ENCODE measurements at places on chromosomes 3 and 15.

GRCh38 chr15:78420220-78420619, 17.8 kb upstream of the IREB2 start:
- no peak overlapping the region for H3K4me3 ChIP-seq
- H3K4me1 ChIP-seq: peaks cover 7% of the 10 kb centered on the region
- no peak overlapping the region for H3K27ac ChIP-seq
- no peaks in the 10 kb centered on the region for H3K36me3 ChIP-seq

GRCh38 chr15:101349047-101349951, 54.3 kb upstream of the SNRPA1 start:
- no peaks in the 10 kb centered on the region for H3K4me1 ChIP-seq
- H3K27ac ChIP-seq: no peak overlapping the region
- H3K27me3 ChIP-seq: peaks cover 4% of the 10 kb centered on the region

- H3K4me1 ChIP-seq: no peaks in the 10 kb centered on the region
- H3K27ac ChIP-seq: no peak overlapping the region
- H3K27me3 ChIP-seq: no peaks in the 10 kb centered on the region
- H3K4me3 ChIP-seq: no peak overlapping the region
- no peaks in the 10 kb centered on the region for H3K36me3 ChIP-seq
Observed at GRCh38 chr3:38564631-38565338, 68.6 kb downstream of the EXOG start.

DNA sequence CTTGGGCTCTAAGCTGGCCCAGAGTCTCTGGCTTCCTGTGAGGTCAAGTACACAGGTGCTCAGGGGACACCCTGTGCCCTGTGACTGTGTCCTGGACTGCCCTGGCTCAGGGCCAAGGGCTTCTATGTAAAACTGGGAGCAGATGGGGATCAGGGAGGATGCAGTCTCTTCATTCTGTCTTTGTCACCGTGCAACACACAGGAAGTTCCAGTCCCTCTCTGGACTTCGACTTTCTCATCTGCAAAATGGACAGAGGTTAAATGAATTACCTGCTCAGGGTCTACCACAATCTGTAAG, 61.9 kb upstream of the TLE3 start:
- H3K4me1 ChIP-seq: no peaks in the 10 kb centered on the region
- no peak for DNase-seq
- H3K27me3 ChIP-seq: no peaks in the 10 kb centered on the region
- no peak overlapping the region for H3K27ac ChIP-seq

- no peaks in the 10 kb centered on the region for H3K4me1 ChIP-seq
- H3K4me3 ChIP-seq: no peak overlapping the region
- DNase-seq: no peak
- H3K27ac ChIP-seq: no peak overlapping the region
- peaks cover 2% of the 10 kb centered on the region for H3K27me3 ChIP-seq
- H3K36me3 ChIP-seq: no peaks in the 10 kb centered on the region
Observed at GRCh38 chr15:74275957-74276356, 39.8 kb downstream of the CCDC33 start.
